ENCODE measurements at places on chromosomes 13 and 19.

GRCh38 chr19:19686580-19686979, 17.9 kb downstream of the ZNF101 start:
- no peak for DNase-seq

DNA sequence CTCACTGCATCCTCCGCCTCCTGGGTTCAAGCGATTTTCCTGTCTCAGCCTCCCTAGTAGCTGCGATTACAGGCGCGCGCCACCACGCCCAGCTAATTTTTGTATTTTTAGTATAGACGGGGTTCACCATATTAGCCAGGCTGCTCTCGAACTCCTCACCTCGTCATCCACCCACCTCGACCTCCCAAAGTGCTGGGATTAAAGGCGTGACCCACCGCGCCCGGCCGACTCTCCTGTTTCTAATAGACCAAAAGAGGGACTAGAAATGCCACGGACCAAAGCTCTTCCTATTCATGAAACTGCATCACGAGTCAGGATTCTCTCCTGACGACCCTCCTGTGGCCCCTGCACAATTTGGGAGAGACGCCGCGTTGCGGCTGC, 563 bp downstream of the ZNF43 start:
- no peak for DNase-seq

DNA sequence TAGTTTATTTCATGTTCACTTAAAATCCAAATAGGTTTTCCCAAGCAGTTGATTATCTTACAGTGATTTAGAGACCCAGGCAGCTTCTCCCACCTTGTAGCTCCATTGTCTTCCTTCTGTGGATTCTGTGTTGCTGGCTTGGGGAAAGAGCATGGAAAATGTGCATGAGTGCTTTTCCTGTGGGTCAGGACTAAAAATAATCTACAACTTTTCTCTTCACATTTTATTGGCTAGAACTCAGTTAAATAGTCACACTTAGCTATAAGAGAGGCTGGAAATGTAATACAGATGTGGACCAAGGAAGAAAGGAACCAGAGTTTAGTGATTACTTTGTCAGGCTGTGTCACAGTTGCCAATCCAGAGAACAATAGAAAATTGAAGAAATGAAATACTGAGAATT, 198.8 kb downstream of the NBEA start:
- DNase-seq: no peak

DNA sequence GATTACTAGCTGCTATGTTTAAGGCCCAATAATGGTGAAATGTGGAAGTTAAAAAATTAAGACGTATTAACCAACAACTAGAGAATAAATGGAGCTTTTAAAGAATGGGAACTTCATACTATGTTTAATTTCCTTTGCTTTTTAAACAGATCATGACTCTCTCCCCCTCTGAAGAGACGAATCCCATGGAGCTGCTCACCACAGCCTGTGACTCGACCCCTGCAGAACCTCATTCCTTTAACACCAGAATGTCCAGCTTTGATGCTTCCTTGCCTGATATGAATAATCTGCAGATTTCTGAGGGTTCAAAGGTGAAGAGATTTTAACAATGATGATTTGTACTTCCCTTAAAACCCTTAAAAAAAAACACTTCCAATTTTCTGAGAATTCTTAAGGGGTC, 53.0 kb downstream of the ZAR1L start:
- no peak for DNase-seq

- DNase-seq: no peak
Measured at GRCh38 chr13:43150369-43151207, 127.2 kb downstream of the DNAJC15 start.

DNA sequence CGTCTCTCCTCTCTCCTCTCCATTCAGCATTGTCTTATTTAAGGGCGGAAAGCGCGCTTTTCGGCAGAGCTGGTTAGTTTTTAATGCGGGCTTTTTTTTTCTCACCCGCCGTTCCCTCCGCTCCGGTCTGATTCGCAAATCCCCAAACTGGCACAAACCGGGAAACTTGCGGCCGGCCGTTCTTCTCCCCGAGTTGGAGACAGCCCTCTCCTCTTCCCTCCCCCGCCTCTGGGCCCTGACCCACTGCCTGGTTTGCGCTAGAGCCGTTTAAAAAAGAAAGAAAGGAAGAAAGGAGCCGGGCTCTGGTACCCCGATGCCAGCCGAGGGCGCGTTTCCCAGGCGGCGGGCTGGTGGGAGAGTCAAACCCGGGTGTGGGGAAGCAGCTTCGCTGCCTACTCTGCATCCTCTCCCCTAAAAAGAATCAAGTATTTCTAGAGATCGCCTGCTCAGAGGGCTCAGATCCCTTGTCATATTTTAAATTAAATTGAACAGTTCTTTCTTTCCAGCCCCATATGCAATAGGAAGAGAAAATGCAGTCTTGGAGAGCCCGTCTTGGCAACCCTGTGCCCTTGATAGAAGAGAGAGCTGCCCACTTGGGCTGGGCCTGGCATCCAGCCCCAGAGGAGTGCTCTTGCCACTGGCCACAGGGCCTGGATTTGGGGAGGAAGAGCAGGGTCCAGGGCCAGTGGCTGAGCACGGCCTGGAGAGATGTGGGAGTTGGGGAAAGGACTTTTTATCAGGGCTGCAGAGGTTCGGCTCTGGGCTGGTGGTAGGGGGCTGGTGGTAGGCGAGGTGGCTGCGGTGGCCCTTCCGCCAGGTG, 19.0 kb downstream of the NFIX start:
- no peak for DNase-seq

- no peak for DNase-seq
Measured at GRCh38 chr19:5588441-5588840, 20.7 kb upstream of the TINCR start.

DNA sequence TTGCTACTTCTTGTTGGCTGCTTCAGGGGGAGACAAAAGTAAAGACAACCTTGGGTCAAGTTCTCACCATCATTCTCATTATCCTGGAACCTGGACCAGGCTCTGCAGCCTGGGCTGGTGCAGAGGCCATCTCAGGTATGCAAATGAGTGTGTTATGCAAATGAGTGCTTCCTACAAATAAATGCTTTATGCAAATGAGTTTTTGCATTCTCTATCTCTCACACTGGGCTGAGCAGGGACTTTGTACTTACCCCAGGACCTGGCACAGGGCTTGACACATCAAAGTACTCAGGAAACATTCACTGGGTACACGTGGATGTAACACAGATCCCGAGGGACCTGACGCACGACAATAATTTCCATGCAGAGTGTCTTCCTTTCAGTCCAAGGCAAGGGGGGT, 103.0 kb downstream of the DNAJC15 start:
- DNase-seq: no peak

GRCh38 chr13:100269837-100270236, 180.9 kb downstream of the PCCA start:
- no peak for DNase-seq

DNA sequence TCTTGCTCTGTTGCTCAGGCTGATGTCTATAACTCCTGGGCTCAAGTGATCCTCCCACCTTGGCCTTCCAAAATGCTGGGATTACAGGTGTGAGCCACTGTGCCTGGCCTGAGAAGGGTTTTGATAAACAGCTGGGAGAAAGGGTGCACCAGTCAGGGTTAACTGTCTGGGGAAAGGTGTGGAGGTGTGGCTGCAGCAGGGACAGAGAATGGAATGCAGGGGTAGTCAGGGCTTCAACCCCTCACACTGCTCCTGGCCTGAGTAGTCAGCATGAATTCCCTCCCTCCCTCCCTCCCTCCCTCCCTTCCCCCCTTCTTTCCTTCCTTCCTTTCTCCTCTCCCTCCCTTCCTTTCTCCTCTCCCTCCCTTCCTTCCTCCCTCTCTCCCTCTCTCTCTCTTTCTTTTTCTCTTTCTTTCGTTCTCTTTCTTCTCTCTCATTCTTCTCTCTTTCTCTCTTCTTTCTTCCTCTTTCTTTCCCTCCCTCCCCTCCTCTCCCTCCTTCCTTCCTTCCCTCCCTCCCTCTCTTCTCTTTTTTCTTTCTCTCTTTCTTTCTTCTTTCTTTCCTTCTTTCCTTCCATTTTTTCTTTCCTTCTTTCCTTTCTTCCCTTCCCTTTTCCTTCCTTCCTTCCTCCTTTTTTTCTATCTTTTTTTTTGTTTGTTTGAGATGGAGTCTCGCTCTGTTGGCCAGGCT, 16.0 kb downstream of the MYO1F start:
- no peak for DNase-seq

- no peak for DNase-seq
Measured at GRCh38 chr19:18607226-18608101, 865 bp upstream of the CRLF1 start.

DNA sequence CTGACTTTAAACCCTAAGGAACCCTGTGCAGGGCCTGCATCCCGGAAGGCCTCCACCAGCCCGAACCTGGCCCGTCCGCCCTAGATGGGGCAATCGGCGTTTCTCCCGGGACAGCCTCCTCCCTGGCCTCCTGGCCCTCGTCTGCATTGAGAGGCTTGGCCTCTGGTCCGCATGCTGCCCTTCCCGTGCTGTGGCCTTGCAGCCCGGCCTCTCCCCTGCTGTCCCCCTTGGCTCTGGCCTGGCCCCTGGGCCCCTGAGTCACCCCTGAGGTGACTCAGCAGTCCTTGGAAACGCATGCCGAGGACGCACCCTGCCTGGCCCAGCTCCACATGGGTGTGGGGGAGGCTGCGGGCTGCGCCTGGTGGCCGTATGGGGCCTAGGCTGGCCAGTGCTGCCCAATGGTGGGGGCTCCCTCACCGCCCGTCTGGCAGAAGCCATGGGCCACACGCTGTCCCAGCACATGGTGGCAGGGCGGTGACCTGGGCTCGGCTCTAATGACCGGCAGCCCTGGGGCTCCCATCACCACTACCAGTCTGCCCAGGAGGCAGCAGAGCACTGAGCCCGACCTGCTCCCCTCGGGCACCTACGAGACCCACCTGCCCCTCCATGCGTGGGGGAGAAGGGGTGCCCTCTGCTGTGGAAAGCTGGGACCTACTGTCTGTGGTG, 25.7 kb downstream of the SH3GL1 start:
- DNase-seq: no peak

GRCh38 chr13:37594550-37594949, 4.0 kb downstream of the POSTN start:
- no peak for DNase-seq

- DNase-seq: no peak
Measured at GRCh38 chr13:62931853-62932252, 1516.2 kb upstream of the PCDH20 start.

DNA sequence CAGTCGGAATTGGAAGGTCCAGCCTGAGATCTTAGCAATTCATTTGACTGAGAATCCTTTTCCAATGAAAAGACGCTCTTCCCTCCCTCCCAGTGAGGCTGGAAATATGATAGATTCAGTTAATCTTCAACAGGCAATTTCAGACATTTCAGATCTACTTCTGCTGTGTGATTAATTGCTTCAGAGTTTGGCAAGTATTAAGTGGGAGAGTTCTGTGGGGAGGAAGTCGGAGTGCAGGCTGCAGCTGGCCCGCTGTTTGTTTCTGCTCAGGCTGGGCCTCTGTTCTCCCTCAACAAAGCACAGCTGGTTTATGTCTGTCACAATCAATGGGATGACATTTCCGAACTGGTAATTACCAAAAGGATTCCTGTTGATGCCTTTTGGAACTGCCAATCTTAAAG, 178.2 kb downstream of the NDFIP2 start:
- DNase-seq: no peak

DNA sequence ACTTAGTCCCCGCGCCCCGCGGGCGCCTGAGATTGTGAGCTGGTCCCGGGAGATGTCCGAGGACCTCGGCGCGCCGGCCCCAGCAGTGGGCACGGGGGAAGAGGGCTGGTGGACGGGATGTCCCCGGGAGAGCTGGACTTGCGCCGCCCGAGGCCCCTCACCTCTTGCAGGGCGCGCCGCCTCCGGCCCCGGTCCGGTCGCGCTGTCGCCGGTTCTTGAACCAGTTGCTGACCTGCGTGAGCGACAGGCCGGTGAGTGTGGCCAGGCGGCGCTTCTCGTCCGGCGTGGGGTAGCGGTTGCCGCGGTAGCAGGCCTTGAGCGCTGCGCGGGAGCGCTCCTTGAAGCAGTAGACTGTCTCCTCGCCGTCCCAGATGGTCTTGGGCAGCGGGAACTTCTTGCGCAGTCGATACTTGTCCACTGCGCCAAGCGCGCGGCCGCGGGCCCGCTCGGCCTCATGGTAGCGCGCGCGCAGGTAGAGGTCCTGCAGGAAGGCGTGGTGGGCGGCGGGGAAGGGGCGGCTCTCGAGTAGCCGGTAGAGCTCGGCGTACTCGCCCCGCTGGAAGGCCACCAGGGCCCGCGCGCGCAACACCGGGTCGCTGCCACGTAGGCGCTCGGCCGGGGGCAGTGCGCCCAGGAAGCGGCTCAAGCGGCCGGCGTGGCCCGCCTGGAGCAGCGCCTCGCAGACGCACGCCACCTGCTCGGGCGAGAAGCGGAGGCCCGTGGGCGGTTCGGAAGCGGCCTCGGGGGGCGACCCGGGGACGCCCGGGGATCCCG, 984 bp downstream of the SIX5 start:
- DNase-seq: no peak

GRCh38 chr19:21434516-21434915, 37.6 kb downstream of the ZNF493 start:
- no peak for DNase-seq

DNA sequence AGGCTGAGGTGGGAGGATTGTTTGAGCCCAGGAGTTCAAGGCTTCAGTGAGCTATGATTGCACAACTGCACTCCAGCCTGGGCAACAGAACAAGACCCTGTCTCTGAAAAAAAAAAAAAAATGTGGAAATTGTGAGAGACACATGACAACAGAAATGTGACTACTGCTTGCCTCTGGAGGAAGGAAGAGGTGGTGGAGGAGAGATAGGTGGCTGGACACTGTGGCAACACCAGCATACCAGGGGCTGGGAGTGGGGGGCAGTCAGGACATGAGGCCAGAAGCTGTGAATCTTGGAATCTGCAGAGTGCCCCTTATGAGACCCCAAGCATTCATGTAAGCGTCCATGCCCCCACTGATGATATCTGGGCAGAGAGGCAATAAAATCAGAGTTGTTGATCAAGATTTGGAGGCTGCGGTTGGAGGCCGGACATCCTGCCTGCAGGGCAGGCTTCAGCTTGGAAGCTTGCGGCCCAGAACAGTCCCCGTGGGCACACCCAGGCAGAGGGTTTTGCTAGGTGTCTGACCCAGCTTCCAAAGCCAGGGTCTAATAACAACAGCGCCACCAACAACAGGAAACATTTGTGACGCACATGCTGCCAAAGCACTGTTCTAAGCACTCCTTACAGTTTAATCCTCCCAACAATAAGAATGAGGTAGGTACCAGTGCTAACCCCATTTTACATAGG, 16.9 kb downstream of the FAM187B start:
- DNase-seq: no peak

DNA sequence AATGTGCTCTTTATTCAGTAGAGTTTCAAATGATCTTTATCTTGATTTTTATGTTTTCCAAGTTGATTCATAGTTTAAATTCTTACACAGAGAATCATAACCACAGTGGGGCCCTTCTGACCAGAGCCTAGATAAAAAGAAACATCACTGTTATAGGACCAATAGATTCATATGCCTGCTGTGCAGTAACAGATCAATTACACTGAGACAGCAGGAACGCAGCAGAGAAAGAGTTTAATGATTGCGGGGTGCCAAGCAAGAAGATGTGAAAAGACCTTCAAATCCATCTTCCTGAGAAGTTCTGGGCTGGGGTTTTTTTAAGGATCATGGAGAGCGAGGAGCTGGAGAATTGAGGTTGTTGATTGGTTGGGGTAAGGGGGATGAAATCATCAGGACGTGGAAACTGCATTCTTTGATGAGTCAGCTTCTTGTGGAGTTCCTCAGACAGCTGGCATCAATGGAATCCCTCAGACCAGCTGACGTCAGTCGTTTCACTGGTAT, 346.6 kb downstream of the TBC1D4 start:
- no peak for DNase-seq

- no peak for DNase-seq
Measured at GRCh38 chr19:6092329-6093286, 17.7 kb downstream of the RFX2 start.

GRCh38 chr19:40365613-40366401, 17.3 kb downstream of the PLD3 start:
- DNase-seq: no peak

- no peak for DNase-seq
Measured at GRCh38 chr19:35403116-35403760, 32.4 kb downstream of the GPR42 start.
